Activated naive CD4-positive, alpha-beta T cell treated with anti-CD3 and anti-CD28 coated beads for 36 hours (primary cell): ENCODE measurements at places on chromosomes 1 and 21. TPM values are rescaled to one million over a fixed set of nuclear protein-coding genes. Genes with fewer than 3 reads are reported as not detected.

The ITSN1 gene
- 2.2 TPM for total RNA-seq

The CCDC181 gene
- total RNA-seq, result not detected

The PTPRU gene
- 0.38 TPM for total RNA-seq

The CAMK1G gene
- 2.8 TPM for total RNA-seq

The LY9 gene
- 19.5 TPM for total RNA-seq

- no peaks in the 10 kb centered on the region for H3K36me3 ChIP-seq
- no peaks in the 10 kb centered on the region for H3K4me1 ChIP-seq
- no peak for DNase-seq
- no peak overlapping the region for H3K4me3 ChIP-seq
- H3K27me3 ChIP-seq, result no peaks in the 10 kb centered on the region
Observed at GRCh38 chr1:7581754-7582459, 189.2 kb upstream of the VAMP3 start.

DNA sequence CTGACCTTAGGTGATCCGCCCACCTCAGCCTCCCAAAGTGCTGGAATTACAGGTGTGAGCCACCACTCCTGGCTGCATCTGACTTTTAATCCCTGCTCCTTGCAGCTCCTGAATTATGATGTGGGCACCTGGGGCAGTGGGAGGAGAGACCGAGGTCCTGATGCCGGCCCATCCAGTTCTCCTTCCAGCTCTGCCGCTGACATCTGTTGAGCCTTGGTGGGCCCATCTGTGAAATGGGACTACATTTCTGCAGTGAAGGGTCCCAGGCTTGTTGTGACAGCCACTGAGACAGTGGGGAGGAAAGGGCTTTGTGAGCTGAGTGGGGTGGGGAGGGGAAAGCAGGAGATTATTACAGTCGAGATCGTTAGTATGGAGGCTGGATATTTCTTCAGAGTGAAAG lies 11.8 kb downstream of the PLA2G2F start:
- no peak for DNase-seq
- H3K4me1 ChIP-seq, result peaks cover 9% of the 10 kb centered on the region
- no peak overlapping the region for H3K27ac ChIP-seq
- no peaks in the 10 kb centered on the region for H3K36me3 ChIP-seq
- no peak overlapping the region for H3K4me3 ChIP-seq

DNA sequence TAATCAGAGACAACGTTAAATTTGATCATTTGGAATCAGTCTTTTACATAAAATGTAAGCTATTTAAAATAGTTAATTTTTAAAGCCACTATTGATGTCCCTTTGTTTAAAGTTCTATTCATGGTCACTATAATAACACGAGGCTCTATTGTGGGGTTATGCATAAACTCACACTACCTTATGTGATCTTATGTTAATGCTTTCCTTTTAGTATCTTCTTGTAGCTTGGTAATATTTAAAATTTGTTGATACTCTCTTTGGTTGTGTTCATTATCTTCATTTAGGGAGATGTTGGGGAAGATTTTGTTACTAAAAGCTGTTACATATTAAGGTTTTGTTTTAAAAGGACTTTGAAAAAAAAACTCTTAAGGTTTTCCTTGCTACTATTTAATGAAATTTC lies 1.2 kb downstream of the B3GALT2 start:
- H3K4me3 ChIP-seq, result no peak overlapping the region
- no peaks in the 10 kb centered on the region for H3K27me3 ChIP-seq
- DNase-seq, result no peak
- H3K4me1 ChIP-seq, result peaks cover 32% of the 10 kb centered on the region
- H3K36me3 ChIP-seq, result no peaks in the 10 kb centered on the region

- peaks cover 14% of the 10 kb centered on the region for H3K36me3 ChIP-seq
- DNase-seq, result no peak
- H3K4me3 ChIP-seq, result no peak overlapping the region
- H3K27me3 ChIP-seq, result no peaks in the 10 kb centered on the region
Observed at GRCh38 chr1:12339396-12339795, 109.6 kb downstream of the VPS13D start.

DNA sequence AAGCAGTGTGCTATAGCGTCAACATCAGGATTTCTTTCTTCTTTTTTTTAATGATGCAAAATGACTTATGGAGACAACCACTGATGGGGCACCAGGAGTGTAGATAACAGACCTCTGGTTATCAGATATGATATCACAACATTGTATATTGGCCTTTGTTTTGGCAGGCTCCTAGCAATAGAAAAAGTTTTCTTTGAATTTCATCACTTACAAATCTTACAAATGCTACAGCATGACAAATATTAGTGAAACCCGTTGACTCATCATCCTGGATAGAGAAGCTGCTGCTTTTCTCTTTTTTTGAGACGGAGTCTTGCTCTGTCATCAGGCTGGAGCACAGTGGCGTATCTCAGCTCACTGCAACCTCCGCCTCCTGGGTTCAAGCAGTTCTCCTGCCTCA lies 92.9 kb downstream of the LTN1 start:
- no peak overlapping the region for H3K27ac ChIP-seq
- no peak overlapping the region for H3K4me3 ChIP-seq
- no peak for DNase-seq

- no peak for DNase-seq
- H3K4me1 ChIP-seq, result no peaks in the 10 kb centered on the region
- no peaks in the 10 kb centered on the region for H3K36me3 ChIP-seq
- H3K27me3 ChIP-seq, result no peaks in the 10 kb centered on the region
- no peak overlapping the region for H3K27ac ChIP-seq
Observed at GRCh38 chr1:216919060-216919970, 196.1 kb upstream of the ESRRG start.

DNA sequence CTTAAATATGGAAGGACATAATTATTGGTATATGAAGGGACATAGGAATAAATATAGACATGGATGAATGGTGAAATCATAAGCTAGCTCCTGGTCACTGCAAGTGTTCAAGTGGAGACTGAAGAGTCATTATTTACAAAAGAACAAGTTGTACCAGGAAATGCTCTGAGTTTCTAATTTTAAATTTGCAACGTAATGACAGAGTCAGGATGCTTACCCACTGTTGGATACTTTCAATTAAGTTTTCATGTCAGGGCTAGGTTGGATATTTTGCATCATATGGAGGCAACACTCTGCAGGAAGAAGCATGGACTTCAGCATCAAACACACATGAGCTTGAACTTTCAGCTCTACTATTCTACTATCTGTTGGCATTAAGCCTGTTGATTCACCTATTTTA lies 499.6 kb upstream of the C1orf87 start:
- H3K36me3 ChIP-seq, result no peaks in the 10 kb centered on the region
- H3K4me1 ChIP-seq, result no peaks in the 10 kb centered on the region
- no peaks in the 10 kb centered on the region for H3K27me3 ChIP-seq
- no peak for DNase-seq
- H3K4me3 ChIP-seq, result no peak overlapping the region

- DNase-seq, result peak; percentile 31
- no peaks in the 10 kb centered on the region for H3K27me3 ChIP-seq
- H3K27ac ChIP-seq, result peak overlapping the region; percentile 91
- H3K36me3 ChIP-seq, result peaks cover 7% of the 10 kb centered on the region
- H3K4me1 ChIP-seq, result peaks cover 31% of the 10 kb centered on the region
Observed at GRCh38 chr1:159067699-159068621, 8.6 kb downstream of the AIM2 start.

GRCh38 chr1:239255628-239256160 lies 130.7 kb upstream of the CHRM3 start:
- H3K27me3 ChIP-seq, result no peaks in the 10 kb centered on the region
- DNase-seq, result no peak
- no peaks in the 10 kb centered on the region for H3K4me1 ChIP-seq
- no peak overlapping the region for H3K27ac ChIP-seq
- no peak overlapping the region for H3K4me3 ChIP-seq

GRCh38 chr1:224380003-224380402 lies 23.3 kb downstream of the CNIH4 start:
- peaks cover 77% of the 10 kb centered on the region for H3K4me1 ChIP-seq
- H3K36me3 ChIP-seq, result peaks cover 25% of the 10 kb centered on the region
- H3K27ac ChIP-seq, result peak overlapping the region; percentile 22
- DNase-seq, result peak; percentile 71
- no peaks in the 10 kb centered on the region for H3K27me3 ChIP-seq

GRCh38 chr1:159911326-159912070 lies 11.5 kb upstream of the CFAP45 start:
- DNase-seq, result peak; percentile 32
- H3K4me1 ChIP-seq, result peaks cover 38% of the 10 kb centered on the region
- H3K27me3 ChIP-seq, result no peaks in the 10 kb centered on the region
- no peak overlapping the region for H3K4me3 ChIP-seq
- H3K36me3 ChIP-seq, result peaks cover 5% of the 10 kb centered on the region
- peak overlapping the region; percentile 69 for H3K27ac ChIP-seq

DNA sequence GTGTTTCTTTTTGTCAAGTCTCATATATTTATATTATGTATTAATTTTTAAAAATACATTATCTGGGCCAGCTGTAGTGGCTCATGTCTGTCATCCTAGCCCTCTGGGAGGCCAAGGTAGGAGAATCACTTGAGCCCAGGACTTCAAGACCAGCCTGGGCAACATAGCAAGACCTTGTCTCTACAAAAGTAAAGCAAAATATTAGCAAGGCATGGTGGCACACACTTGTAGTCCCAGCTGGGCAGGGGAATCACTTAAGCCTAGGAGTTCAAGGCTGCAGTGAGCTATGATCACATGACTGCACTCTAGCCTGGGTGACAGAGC lies 189.1 kb downstream of the SMYD3 start:
- H3K4me3 ChIP-seq, result no peak overlapping the region
- no peaks in the 10 kb centered on the region for H3K27me3 ChIP-seq
- H3K4me1 ChIP-seq, result peaks cover 9% of the 10 kb centered on the region
- no peak overlapping the region for H3K27ac ChIP-seq

GRCh38 chr1:82507011-82507410 lies 706.3 kb downstream of the ADGRL2 start:
- H3K4me1 ChIP-seq, result no peaks in the 10 kb centered on the region
- H3K4me3 ChIP-seq, result no peak overlapping the region
- H3K36me3 ChIP-seq, result no peaks in the 10 kb centered on the region
- no peaks in the 10 kb centered on the region for H3K27me3 ChIP-seq

GRCh38 chr1:55314740-55315139 lies 99.6 kb upstream of the USP24 start:
- H3K27me3 ChIP-seq, result peaks cover 4% of the 10 kb centered on the region
- DNase-seq, result no peak
- no peak overlapping the region for H3K4me3 ChIP-seq
- H3K36me3 ChIP-seq, result no peaks in the 10 kb centered on the region

DNA sequence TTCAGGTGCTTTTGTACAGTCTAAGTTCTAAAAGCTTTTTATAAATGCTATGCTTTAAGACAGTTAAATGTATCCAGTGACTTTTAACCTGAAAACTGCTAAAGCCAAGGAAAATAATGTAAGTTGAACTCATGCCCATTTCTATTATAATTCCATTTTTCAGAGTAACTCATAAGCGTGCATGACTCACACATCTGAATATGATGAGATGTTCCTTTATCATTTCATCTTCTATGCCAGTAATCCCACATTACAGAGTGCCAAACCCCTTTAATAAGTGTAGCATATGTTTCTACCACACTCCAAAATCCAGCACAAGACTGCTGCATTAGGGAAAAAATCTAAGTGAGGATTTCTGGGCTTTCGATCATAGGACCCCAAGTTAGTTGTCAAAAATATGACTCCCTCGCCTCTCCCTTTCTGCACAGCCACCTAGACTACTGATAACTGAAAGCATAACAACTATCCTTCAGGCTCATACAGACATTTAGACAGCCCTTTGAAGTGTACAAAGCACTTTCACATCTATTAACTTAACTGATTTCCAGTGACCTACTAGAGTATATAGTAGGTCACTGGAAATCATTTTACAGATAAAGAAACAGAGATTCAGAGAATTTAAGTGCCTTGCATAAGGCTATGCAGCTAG lies 45.3 kb downstream of the JAK1 start:
- peak overlapping the region; percentile 87 for H3K27ac ChIP-seq
- peaks cover 6% of the 10 kb centered on the region for H3K36me3 ChIP-seq
- no peak for DNase-seq
- H3K27me3 ChIP-seq, result no peaks in the 10 kb centered on the region
- H3K4me3 ChIP-seq, result no peak overlapping the region
